ENCODE measurements at places on chromosomes 2 and 18.

DNA sequence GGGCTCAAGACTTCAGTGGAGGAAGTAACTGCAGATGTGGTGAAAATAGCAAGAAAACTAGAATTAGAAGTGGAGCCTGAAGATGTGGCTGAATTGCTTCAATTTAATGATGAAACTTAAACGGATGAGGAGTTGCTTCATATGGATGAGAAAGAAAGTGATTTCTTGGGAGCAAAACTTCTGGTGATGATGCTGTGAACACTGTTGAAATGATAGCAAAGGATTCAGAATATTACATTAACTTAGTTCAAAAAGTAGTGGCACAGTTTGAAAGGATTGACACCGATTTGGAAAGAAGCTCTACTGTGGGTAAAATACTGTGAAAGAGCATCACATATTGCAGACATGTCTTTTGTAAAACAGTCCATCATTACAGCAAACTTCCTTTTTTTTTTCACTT lies 638.0 kb downstream of the NYAP2 start:
- DNase-seq = no peak

GRCh38 chr2:174781996-174782395 lies 17.7 kb upstream of the CHRNA1 start:
- no peak for DNase-seq

DNA sequence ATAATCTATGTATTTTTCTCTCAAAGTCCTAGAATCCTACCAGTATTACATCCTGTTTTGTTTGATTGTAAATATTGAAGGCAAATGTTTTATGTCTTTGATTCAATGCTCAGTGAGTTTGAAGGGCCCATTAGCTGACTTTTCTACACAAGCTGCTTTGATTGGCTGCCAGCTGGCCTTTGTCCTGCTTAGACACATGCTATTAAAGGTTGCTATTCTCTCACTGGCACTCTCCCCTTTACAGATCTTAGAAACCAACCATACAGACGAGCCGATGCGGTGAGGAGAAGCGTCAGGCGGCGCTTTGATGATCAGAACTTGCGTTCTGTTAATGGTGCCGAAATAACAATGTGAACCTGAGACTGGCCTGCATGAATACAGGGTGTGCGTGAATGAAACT lies 69.7 kb downstream of the PRPF40A start:
- DNase-seq = no peak

GRCh38 chr2:143160732-143161707 lies 31.8 kb downstream of the ARHGAP15 start:
- no peak for DNase-seq

- no peak for DNase-seq
These were observed 471.9 kb upstream of the TNP1 start for GRCh38 chr2:217331523-217332416.
